Endothelial cell (in vitro differentiated cells): ENCODE measurements at places on chromosomes 2 and 18. TPM values are rescaled to one million over a fixed set of nuclear protein-coding genes. Genes with fewer than 3 reads are reported as not detected.

GRCh38 chr2:202337151-202337550, 39.0 kb upstream of the BMPR2 start:
- H3K27me3 ChIP-seq: peaks cover 2% of the 10 kb centered on the region
- peaks cover 10% of the 10 kb centered on the region for H3K4me1 ChIP-seq
- no peak overlapping the region for H3K4me3 ChIP-seq
- no peak for DNase-seq
- no peak overlapping the region for H3K27ac ChIP-seq

- H3K4me1 ChIP-seq: no peaks in the 10 kb centered on the region
- peaks cover 9% of the 10 kb centered on the region for H3K36me3 ChIP-seq
- H3K27me3 ChIP-seq: peaks cover 8% of the 10 kb centered on the region
- H3K4me3 ChIP-seq: no peak overlapping the region
- no peak overlapping the region for H3K27ac ChIP-seq
- DNase-seq: no peak
Measured at GRCh38 chr2:112997151-112997550, 8.1 kb upstream of the IL36A start.

GRCh38 chr2:176461098-176461808, 192.0 kb downstream of the MTX2 start:
- H3K27ac ChIP-seq: no peak overlapping the region
- no peaks in the 10 kb centered on the region for H3K27me3 ChIP-seq

DNA sequence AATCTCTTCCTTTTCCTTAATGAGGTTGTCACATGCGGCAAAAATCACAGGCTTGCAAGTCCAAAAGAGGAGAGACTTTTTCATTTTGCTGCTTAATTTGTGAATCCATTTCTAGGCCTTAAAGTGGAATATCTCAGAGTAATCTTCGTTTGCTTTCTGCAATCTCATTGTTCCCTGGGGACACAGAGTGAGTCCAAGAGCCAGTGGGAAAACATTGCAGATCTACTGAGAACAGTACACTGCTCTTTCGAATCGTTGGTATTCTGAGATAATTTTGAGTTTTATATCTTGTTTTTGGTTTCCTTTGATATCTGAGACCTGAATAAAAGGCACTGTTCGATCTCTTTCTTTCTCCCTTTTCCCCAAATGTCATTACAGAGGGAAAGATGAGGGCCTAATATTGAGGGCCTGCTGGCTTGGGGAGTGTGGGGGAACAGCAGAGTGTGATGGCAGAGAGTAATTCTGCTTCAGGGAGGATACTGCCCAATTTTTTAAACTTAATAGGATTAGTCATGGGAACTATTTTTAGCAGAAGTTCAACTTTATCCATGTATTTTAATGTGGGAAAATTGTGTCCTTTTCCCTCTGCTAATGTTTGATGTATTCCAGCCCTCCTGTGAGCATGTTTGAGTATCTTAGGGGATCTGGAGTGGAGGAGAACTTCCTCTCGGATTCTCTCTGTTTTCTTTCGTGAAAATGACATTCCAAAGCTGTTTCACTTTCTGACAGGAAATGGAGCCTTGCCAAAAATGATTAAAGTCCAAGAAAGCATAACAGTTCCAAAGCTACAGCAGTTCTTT, 418.2 kb upstream of the ZEB2 start:
- no peak for DNase-seq
- H3K27ac ChIP-seq: no peak overlapping the region
- no peaks in the 10 kb centered on the region for H3K4me1 ChIP-seq
- no peak overlapping the region for H3K4me3 ChIP-seq
- H3K36me3 ChIP-seq: no peaks in the 10 kb centered on the region
- H3K27me3 ChIP-seq: no peaks in the 10 kb centered on the region

DNA sequence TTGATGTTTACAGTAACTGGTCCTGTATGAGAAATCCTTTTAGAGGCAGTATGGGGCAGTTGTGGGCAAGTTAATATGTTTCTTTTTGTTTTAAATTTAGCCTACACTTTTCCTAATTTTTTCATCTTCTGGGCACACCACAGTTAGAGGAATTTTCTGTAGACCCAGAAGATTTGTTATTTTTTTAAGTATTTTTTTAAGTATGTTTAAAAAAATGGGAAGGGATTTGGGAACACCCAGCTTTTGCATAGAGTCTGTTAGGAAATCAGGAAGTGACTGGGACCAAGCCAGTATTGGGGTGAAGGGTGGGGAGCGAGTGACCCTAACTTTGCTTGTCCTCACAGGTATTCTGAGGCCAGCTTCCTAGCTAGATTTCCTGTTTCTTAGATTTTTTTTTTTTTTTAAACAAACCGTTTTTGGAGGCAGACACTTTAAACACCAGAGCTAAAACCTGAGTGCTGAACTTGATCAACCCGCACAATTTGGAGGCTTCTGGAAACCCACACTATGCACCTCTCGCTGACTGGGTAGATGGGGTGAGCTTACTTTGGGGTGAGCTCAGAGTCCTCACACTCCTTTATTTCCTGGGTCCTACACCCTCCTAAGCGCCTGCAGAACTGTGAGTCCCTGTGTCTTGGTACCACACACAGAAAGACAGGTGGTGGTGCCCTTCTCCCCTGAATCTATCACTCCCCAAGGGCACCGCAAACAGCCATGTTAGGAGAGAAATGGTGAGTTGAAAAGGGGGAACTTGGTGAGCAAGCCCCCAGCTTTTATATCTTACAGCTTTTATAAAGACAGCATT, 5.2 kb downstream of the GATA6 start:
- peaks cover 49% of the 10 kb centered on the region for H3K36me3 ChIP-seq
- H3K4me1 ChIP-seq: peaks cover 35% of the 10 kb centered on the region
- DNase-seq: no peak
- H3K4me3 ChIP-seq: peak overlapping the region; percentile 89
- H3K27ac ChIP-seq: no peak overlapping the region

DNA sequence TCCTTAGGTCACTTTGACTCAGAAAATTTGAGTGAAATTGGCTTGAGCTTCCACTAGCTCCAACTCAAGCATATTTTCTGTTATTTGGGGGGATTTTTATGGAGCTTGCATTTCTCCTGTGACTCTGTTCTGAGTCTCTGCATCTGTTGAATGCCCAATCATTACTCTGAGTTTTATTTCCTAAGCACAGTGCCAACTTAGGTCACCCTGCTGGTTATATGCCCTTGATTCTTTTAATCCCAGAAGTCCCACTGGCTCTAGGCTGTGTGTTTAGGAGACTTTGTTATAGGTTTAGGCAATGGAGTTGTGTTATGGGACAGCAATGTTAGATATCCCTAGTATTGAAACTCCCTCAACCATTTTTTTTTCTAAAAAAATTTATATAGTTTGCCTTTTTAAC, 198.2 kb upstream of the DTNA start:
- H3K4me1 ChIP-seq: no peaks in the 10 kb centered on the region
- no peaks in the 10 kb centered on the region for H3K27me3 ChIP-seq
- H3K36me3 ChIP-seq: peaks cover 14% of the 10 kb centered on the region
- H3K4me3 ChIP-seq: no peak overlapping the region
- DNase-seq: no peak
- no peak overlapping the region for H3K27ac ChIP-seq

- peak overlapping the region; percentile 96 for H3K4me3 ChIP-seq
- H3K4me1 ChIP-seq: peaks cover 49% of the 10 kb centered on the region
- H3K27me3 ChIP-seq: peaks cover 18% of the 10 kb centered on the region
- peak overlapping the region; percentile 75 for H3K27ac ChIP-seq
- peak; percentile 41 for DNase-seq
Measured at GRCh38 chr2:25251422-25252273, 83.3 kb upstream of the POMC start.

GRCh38 chr2:189177251-189177840, 2.2 kb downstream of the COL5A2 start:
- peak overlapping the region; percentile 80 for H3K27ac ChIP-seq
- no peak for DNase-seq
- peaks cover 32% of the 10 kb centered on the region for H3K4me1 ChIP-seq
- no peaks in the 10 kb centered on the region for H3K36me3 ChIP-seq

- H3K27ac ChIP-seq: peak overlapping the region; percentile 86
- peaks cover 2% of the 10 kb centered on the region for H3K36me3 ChIP-seq
- peaks cover 2% of the 10 kb centered on the region for H3K27me3 ChIP-seq
- H3K4me1 ChIP-seq: peaks cover 18% of the 10 kb centered on the region
- peak; percentile 41 for DNase-seq
Measured at GRCh38 chr18:34659579-34660517, 50.2 kb upstream of the DTNA start.

GRCh38 chr2:148969659-148970061, 68.8 kb upstream of the LYPD6B start:
- H3K27me3 ChIP-seq: no peaks in the 10 kb centered on the region
- DNase-seq: no peak
- no peak overlapping the region for H3K27ac ChIP-seq
- H3K36me3 ChIP-seq: peaks cover 19% of the 10 kb centered on the region

GRCh38 chr2:67400560-67401485, 3.7 kb downstream of the ETAA1 start:
- peaks cover 2% of the 10 kb centered on the region for H3K27me3 ChIP-seq
- no peaks in the 10 kb centered on the region for H3K36me3 ChIP-seq
- H3K4me3 ChIP-seq: no peak overlapping the region

GRCh38 chr2:19547321-19547720, 188.9 kb upstream of the OSR1 start:
- no peaks in the 10 kb centered on the region for H3K4me1 ChIP-seq
- H3K4me3 ChIP-seq: no peak overlapping the region
- DNase-seq: no peak
- peaks cover 8% of the 10 kb centered on the region for H3K27me3 ChIP-seq

- H3K4me1 ChIP-seq: no peaks in the 10 kb centered on the region
- no peaks in the 10 kb centered on the region for H3K36me3 ChIP-seq
- no peak for DNase-seq
- H3K4me3 ChIP-seq: no peak overlapping the region
- no peaks in the 10 kb centered on the region for H3K27me3 ChIP-seq
Measured at GRCh38 chr18:28095631-28096030, 81.3 kb downstream of the CDH2 start.

GRCh38 chr18:12079491-12080237, 14.0 kb upstream of the ANKRD62 start:
- no peaks in the 10 kb centered on the region for H3K4me1 ChIP-seq
- DNase-seq: no peak
- no peaks in the 10 kb centered on the region for H3K27me3 ChIP-seq
- H3K4me3 ChIP-seq: no peak overlapping the region

GRCh38 chr2:40189881-40190280, 262.0 kb downstream of the SLC8A1 start:
- no peaks in the 10 kb centered on the region for H3K27me3 ChIP-seq
- H3K4me3 ChIP-seq: no peak overlapping the region
- no peaks in the 10 kb centered on the region for H3K36me3 ChIP-seq
- no peak overlapping the region for H3K27ac ChIP-seq

DNA sequence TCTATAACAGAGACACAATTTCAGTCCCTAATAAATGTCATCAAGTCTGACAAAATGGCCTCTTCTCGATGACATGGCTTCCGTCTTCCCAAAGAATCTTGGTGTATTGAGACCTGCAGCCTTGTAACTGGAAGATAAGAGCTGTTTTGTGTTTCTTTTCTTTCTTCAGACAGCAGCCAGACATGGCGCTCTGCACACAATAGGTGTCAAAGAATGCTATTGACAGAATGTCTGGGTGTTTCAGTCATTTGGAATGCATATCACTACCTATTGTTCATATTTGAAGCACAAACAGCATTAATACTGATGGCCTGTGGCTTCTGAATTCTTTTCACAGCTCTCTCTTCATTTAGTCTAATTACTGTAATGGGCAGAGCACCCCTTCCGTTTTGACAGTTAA, 344.8 kb downstream of the RPRM start:
- no peaks in the 10 kb centered on the region for H3K4me1 ChIP-seq
- no peak overlapping the region for H3K4me3 ChIP-seq
- H3K36me3 ChIP-seq: no peaks in the 10 kb centered on the region
- H3K27ac ChIP-seq: no peak overlapping the region
- no peaks in the 10 kb centered on the region for H3K27me3 ChIP-seq

GRCh38 chr18:22167091-22167470, 2.3 kb upstream of the GATA6 start:
- H3K27me3 ChIP-seq: peaks cover 18% of the 10 kb centered on the region
- peaks cover 7% of the 10 kb centered on the region for H3K4me1 ChIP-seq
- peaks cover 7% of the 10 kb centered on the region for H3K36me3 ChIP-seq
- peak; percentile 28 for DNase-seq
- peak overlapping the region; percentile 97 for H3K4me3 ChIP-seq
- peak overlapping the region; percentile 30 for H3K27ac ChIP-seq

DNA sequence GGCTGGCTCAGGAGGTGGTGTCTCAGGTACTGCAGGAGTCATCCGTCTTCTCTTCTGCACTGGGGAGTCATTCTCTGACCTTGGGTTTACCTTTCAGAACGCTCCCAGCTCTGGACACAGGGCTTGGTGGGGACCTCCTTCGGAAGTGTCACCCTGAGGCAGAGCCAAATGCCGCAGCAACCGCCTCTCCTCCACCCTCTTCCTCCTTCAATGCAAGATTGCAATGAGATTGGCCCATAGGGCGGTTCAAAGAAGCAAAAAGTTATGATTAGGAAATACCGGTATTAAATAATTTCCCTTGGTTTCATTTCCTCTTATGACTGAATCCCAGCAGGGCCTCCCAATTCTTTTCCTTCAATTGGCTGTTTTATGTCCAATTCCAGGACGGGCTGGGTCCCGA, 178.8 kb downstream of the ACKR3 start:
- no peak for DNase-seq
- no peak overlapping the region for H3K27ac ChIP-seq
- peaks cover 41% of the 10 kb centered on the region for H3K4me1 ChIP-seq

GRCh38 chr18:65124633-65125032, 626.2 kb upstream of the CDH7 start:
- no peaks in the 10 kb centered on the region for H3K27me3 ChIP-seq
- H3K27ac ChIP-seq: no peak overlapping the region
- DNase-seq: no peak

DNA sequence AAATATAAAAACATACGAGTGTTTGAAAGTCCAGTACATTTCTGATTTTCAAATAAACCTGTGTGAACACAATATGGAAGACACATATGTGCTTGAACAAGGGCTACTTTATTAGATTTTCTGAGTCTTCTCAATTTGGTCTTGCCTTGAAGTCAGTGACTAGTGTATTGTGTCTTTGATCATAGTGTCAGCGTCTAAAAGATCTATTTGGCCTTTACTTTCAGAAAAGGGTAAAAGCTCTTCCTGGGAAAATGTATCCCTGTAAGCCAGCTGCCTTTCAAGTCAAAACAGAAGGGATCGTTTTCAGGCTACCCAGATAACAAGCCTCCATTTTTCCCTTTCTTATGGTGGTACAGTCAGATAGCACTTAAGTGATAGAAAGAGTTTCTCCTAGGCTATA, 471.9 kb downstream of the CMPK2 start:
- H3K4me1 ChIP-seq: no peaks in the 10 kb centered on the region
- DNase-seq: no peak
- H3K4me3 ChIP-seq: no peak overlapping the region

- peaks cover 54% of the 10 kb centered on the region for H3K36me3 ChIP-seq
- peaks cover 10% of the 10 kb centered on the region for H3K27me3 ChIP-seq
- peak overlapping the region; percentile 100 for H3K27ac ChIP-seq
- H3K4me3 ChIP-seq: peak overlapping the region; percentile 94
Measured at GRCh38 chr2:224400886-224401632, 848 bp downstream of the FAM124B start.

The RAB6D gene
- 0.59 TPM for total RNA-seq

The BOK gene
- 110 TPM for total RNA-seq

The ATP8B1 gene
- 66.7 TPM for total RNA-seq

The TEKT4 gene
- not detected for total RNA-seq

The VSNL1 gene
- 19.6 TPM for total RNA-seq
